ENCODE measurements at places on chromosomes 1 and 21.
A peak's percentile ranks its signal among the peaks of the same experiment; 100 is the strongest.

- no peak for DNase-seq
Observed at GRCh38 chr1:243474136-243474881, 218.5 kb downstream of the SDCCAG8 start.

DNA sequence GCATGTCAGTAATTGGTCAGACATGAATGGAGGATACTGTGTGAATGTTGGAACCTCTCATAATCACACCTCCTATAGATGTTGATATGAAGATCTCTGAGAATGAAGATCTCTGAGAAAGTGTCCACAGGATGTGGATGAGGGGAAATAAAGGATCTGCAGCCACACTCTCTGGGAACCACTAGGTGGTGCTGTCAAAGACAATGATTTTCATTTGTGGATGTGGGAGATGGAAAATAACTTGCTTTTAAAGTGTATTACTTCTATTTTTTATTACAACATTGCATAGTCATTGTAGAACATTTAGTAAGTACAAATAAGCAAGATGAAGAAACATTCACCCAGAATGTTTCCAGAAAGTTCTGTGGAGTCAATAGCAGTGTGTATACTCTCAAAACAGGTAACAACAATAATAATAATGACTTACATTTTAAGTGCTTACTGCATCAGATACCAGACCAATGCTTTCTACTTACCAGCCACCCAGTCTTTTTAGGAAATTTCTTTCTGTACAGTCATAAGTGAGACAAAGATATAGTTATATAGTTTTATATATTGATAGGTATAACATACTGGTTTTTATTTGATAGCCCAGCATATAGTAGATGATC, 128.2 kb downstream of the ATG4C start:
- no peak for DNase-seq

DNA sequence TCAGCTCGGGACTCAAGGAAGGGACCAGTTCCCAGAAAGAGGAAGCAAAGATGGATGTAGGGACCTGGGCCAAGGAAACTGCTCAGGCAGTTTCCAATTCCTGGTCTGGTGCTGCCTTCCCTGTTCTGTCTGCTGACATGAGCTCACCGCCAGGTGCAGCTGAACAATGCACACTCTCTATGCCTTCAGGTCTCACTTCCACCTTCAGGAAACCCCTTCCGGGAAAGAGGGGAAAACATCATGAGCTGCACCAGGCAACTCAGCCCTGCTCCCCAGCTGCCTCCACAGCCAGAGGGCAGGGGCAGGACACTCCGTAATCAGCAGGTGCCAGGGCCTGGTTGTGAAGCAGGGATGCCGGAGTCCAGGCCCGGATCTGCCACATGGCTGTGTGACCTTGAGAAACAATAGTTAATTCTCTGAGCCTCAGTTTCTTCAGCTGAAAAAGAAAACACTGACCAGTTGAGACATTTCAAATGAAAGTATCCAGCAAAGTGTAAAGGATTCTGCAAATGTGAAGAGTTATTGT, 27.8 kb downstream of the SMIM12 start:
- no peak for DNase-seq

DNA sequence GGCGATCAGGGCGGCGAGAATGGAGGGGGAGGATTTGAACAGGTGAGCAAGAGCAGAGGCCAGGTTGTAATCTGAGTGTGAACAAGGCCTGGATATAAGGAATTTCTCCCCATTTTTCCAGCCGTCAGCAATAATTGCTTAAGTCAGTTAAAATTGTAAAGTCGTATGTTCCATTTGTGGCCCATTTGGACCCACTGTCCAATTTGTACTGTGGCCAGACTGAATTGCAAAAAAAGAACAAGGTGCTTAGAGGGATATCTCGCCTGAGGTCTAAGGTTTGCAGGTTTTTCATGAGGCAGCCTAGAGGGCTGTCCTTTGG, 1.0 kb downstream of the ERVH48-1 start:
- DNase-seq: no peak

DNA sequence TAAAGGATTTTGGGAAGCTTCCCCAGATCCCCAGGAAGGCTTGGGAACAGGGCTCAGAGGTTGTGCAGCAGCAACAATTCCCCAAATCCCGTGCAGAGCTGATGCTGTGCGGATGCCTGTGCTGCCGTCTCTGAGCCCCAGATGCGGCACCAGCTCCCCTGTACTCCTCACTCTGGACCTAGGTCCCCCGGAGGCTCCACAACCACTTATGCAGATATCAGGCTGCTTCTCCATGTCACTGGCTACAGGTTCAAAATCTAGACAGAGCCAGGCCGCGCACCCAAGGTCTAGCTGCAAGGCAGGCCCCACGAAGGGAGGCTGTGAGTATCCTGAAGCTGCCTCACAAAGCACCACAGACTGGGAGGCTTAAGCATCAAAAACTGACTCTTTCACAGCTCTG, 81.6 kb downstream of the PDE9A start:
- DNase-seq: no peak

DNA sequence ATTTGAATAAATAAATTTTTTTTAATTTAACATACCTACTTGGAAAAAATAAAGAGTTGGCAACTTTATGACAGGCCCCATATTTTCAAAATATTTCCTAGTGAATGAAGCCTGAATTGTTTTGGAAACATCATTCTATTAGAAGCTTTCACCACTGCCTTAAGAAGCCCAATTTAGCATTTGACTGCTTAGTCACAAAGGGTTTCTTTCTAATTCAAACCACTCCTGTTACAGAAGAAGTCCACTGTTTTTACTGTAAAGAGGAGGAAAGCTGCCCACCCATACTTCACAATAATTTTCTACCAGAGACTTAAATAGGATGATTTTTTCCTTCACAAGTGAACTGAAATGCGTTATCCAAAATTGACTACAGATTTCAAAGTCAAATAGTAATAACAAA, 534.6 kb upstream of the PTBP2 start:
- DNase-seq: no peak

DNA sequence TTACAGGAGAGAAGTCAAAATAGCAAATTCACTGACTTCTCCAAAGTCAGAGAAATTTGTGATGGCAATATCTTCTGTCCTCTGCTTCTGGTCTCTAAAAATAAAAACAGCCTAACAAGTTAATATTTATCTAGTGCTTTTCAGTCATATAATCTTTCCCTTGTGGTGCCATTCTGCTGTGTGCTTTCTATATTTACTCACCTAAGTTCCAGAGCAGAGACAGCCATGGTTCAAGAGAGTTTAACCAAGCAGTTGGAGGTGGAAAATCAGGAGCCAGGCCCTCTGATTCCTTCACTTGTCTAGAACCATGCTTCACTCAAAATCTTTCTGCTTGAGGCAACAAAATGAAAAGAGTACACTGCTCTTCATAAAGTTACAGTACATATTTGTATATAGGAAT, 39.3 kb downstream of the BRINP2 start:
- no peak for DNase-seq

- no peak for DNase-seq
Observed at GRCh38 chr1:55320891-55321290, 105.7 kb upstream of the USP24 start.

DNA sequence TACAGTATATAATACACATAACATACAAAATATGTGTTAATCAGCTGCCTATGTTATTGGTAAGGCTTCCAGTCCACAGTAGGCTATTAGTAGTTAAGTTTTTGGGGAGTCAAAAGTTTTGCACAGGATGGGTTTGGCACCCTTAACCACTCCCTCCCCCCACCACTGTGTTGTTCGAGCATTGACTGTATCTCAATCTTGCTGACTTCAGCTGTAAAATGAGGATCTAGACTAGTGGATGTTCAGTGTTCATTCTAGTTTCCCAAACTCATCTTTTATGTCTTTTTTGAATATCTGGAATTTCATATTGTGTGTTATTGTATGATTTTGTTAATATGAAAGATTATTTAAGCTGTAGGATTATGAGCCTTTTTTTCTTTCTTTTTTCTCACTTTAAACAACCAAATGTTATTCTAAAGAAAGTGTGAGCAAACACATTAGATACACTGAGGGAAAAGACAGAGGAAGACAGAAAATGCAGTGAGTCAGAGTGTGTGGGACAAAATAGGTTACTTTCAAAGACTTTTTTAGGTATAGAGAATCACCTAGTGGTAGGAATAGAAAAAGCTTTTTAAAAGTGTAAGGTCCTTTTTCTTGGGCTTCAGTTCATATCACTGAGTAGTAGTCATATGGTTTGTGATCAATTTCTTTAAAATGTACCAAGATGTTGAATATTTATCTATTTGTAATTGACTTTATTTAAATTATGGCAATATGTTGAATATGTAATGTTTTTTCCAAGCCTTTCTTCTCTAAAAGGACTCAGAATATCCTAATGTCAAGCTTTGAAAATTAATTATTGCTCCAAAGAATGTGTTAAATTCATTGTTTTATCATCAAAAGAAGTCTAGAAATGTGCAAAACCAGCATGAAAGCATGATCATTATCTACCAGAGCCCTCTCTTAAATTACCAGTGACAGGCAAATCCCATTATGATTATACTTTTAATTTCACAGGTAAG, 17.9 kb upstream of the CENPF start:
- no peak for DNase-seq

- DNase-seq: no peak
Observed at GRCh38 chr1:209766051-209766450, 10.2 kb downstream of the TRAF3IP3 start.

DNA sequence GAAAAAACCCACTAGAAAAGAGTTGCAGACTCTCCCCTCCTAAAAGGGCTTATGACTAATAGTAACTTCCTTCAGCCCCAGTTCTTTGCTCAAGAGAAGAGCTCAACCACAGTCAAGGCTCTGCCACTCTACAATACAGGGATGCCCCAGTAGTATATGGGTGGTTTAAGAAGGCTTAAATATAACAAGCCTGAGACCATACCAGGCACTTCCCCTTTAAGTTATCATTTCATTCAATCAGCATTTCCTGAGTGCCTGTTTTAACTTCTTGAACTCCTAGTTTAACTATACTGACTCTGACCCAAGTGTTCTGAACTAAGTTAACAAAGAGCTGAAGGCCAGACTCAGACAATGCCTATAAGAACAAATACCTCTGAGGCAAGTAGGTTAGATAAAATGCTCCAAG, 19.8 kb downstream of the PRPF38A start:
- peak; percentile 17 for DNase-seq

DNA sequence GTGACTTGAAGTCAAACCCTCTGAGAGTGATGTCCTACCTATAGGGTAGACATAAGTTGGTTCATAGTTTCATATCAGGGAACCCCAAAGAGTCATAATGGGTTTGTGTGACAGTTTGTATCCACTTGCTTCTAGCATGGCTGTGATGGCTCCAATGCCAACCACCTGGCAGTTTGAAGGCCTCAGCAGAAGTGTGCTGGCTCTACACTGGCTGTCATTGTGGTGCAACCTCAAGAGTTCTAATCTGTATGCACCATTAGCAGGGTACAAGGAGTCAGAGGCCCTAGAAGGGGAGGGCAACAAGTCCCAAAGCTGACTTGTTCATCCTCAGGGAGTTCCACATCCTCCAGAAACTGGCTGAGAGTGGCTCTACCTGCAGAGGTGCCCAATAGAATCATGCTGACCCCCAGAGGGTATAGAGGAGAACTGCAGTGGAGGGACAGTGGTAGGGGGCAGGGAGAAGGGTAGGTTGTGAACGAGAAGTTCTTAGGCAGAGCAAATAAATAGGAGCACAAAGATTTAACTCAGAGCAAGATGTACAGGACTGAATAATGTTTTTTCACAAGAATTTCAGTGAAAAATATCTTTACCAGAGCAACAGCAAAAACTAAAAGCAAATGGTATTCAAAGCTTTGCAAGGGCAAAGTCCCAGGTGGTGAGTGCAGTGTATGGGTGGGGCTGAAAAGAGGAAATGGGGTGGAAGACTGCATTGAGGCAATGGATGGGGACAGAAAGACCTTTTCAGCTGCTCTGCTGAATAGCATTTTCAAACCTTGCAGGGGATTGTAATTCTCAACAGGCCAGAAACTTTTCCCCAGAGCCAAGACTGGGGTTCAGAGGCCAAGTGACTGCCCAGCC, 3.2 kb downstream of the FCRL2 start:
- no peak for DNase-seq

GRCh38 chr1:225447650-225448089, 19.8 kb upstream of the LBR start:
- DNase-seq: no peak

- no peak for DNase-seq
Observed at GRCh38 chr1:31670593-31670964, 25.9 kb upstream of the PEF1 start.

- no peak for DNase-seq
Observed at GRCh38 chr1:13908128-13908527, 208.1 kb downstream of the PRDM2 start.

DNA sequence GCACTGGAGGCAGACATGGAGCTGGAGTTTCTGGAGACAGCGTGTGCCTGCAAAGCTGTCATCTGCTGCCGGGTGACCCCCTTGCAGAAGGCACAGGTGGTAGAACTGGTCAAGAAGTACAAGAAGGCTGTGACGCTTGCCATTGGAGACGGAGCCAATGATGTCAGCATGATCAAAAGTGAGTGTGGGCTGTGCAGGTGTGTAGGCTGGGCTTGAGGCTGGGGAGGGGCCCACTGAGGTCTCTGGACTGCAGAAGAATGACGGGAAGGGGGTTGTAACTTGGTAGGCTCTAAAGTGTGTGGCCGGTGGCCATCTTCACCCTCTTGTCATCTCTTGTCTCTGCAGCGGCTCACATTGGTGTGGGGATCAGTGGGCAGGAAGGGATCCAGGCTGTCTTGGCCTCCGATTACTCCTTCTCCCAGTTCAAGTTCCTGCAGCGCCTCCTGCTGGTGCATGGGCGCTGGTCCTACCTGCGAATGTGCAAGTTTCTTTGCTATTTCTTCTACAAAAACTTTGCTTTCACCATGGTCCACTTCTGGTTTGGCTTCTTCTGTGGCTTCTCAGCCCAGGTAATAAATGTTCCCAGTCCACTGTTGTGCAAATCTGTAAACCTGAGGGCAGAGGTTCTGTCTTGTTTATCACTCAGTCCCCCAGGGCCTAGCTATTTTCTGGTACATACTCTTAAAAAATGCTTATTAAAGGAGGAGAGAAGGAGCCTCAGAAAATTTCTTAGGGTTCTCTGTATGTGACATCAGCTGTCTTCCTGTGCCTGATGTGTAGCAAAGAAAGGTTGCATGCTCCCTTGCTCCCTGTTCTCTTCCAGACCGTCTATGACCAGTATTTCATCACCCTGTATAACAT, 19.9 kb downstream of the ATP8B2 start:
- DNase-seq: peak; percentile 83

GRCh38 chr1:45923343-45923742, 119.9 kb downstream of the MAST2 start:
- no peak for DNase-seq

- no peak for DNase-seq
Observed at GRCh38 chr1:221192055-221192454, 312.8 kb downstream of the HLX start.

DNA sequence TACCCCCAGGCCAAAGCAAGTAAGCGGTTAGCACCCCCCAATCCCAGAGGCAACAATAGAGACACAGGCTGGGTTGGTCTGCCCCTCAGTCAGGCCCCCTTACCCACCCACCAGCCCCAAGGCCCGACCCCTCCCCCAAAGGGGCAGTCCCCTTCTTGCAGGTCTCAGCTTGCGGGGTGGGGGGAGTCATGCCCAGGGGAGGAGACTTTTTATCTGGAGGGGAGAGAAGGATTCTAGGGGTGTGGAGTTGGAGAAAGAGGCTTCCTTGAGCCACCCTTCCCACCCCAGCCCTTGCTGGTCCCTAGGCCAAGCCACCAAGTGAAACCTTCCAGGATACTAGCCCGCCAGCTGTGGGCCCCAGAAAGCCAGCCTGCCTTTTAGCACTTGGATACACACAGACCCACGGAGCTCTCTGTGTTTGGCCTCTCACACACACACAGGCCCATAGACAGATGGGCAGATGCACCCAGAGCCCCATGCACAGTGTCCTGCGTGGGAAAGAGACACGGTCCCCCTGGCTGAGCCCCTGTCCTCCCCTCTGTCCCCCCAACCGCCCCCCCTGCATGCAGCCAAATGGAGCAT, 7.1 kb downstream of the TMEM54 start:
- DNase-seq: no peak

- no peak for DNase-seq
Observed at GRCh38 chr21:32147041-32147440, 131.8 kb downstream of the MIS18A start.

Data from activated CD4-positive, alpha-beta T cell treated with anti-CD3 and anti-CD28 coated beads, Interleukin-2, amount 50 U/mL, for 1 hour (primary cell).